ENCODE measurements at places on chromosomes 11 and 22.
A peak's percentile ranks its signal among the peaks of the same experiment; 100 is the strongest.

GRCh38 chr11:2264366-2265053 lies 5.9 kb downstream of the ASCL2 start:
- no peak for DNase-seq

DNA sequence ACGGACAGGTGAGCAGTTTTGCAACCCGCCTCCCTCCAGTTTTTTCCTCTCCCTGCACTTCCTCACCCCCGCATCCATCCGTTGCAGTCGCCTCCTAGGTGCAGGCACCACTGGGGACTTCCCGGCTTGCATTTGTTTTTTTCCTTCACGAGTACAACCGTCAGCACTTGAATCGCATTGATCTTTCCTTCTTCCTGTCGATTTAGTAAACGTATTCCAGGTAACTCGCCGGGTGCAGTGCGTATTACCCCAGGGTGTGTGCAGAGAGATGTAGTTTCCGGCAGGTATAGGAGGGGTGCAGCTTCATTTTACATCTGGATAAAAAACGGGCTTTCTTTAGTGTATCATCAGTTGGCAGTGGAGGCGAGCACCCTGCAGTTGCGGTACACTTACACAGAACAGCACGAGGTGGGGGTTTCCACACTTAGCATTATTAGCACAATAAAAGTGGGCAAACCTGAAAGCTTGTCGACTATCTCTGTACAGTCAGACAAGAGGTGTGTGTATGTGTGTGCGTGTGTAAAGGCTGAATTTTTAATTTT lies at the start of gene SORL1-AS1:
Gene SORL1-AS1 (minus strand): TSS at position 359 of the 542 bp plus-strand sequence.
- peak; percentile 33 for DNase-seq

DNA sequence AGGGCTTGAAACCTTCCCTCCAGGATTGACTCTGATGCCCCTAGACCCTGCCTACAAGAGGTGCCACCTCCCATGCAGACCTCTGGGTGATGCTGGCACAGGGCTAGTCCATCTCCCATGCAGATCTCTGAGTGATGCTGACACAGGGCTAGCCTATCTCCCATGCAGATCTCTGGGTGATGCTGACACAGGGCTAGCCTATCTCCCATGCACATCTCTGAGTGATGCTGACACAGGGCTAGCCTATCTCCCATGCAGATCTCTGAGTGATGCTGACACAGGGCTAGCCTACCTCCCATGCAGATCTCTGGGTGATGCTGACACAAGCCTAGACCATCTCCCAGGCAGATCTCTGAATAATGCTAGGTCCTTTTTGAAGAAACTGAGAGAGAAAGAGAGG lies 321.7 kb downstream of the NTM start:
- no peak for DNase-seq

DNA sequence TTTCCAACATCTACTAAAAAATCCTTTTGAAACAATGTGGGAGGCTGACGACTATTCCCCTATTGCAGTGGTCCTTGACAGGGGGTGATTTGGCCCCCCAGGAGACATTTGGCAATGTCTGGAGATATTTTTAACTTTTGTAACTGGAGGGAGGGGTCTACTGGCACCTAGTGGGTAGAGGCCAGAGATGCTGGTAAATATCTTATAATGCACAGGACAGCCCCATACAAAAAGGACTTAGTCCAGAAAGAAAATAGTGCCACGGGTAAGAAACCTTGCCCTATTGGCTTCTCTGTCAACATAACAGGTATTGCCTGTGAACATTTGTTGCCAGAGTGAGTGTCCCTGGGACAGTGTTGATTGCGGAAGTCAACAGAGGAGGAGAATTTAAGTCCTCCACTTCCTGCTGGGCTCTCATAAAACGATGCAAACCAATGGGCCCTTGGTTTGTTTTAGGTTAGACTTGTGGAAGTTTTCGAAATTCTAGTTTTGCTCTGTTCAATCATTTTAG lies 101.6 kb downstream of the MAML2 start:
- peak; percentile 22 for DNase-seq

Measured in Kasumi-1 (cell line).